Stimulated activated naive B cell treated with anti-CD40 and anti-IgM and Interleukin-4, amounts not matched to agents 10 μg/mL and 1 μg/mL and 100 μg/mL, for 72 hours (primary cell): ENCODE measurements at places on chromosomes 3 and 15.

- DNase-seq = no peak
Observed at GRCh38 chr3:159798951-159799350, 189.7 kb upstream of the IL12A start.

- DNase-seq = no peak
Observed at GRCh38 chr3:55477306-55478303, 9.5 kb downstream of the WNT5A start.

GRCh38 chr15:83163032-83163431 is 44.6 kb downstream of the HDGFL3 start:
- no peak for DNase-seq

GRCh38 chr3:108159105-108159504 is 63.1 kb downstream of the IFT57 start:
- no peak for DNase-seq
